LHCN-M2 (cell line): ENCODE measurements at places on chromosomes 3 and 15. TPM values are rescaled to one million over a fixed set of nuclear protein-coding genes. Genes with fewer than 3 reads are reported as not detected.

The TMEM207 gene
- not detected in 2 replicates for total RNA-seq

The NTRK3 gene
- total RNA-seq: 0.23 and 0.45 TPM in 2 replicates

The LRTM1 gene
- total RNA-seq: not detected in 2 replicates

The TATDN2 gene
- 11.4 and 12.9 TPM in 2 replicates for total RNA-seq

The SNX1 gene
- total RNA-seq: 31.5 and 42.9 TPM in 2 replicates

The STRIT1 gene
- total RNA-seq: not detected in 2 replicates

The GOLGA8T gene
- not detected in 2 replicates for total RNA-seq
